Activated CD4-positive, alpha-beta memory T cell treated with anti-CD3 and anti-CD28 coated beads, Interleukin-2, amount 10 ng/mL, durations not matched to agents 7 days and 5 days (primary cell): ENCODE measurements at places on chromosomes 5 and 9. TPM values are rescaled to one million over a fixed set of nuclear protein-coding genes. Genes with fewer than 3 reads are reported as not detected.

DND1 gene
- total RNA-seq, result 2.2 TPM

POLE3 gene
- total RNA-seq, result 52.5 TPM

PCDHA9 gene
- total RNA-seq, result not detected

RGS14 gene
- total RNA-seq, result 107 TPM

ZNF483 gene
- 6.0 TPM for total RNA-seq

FST gene
- not detected for total RNA-seq

KCNT1 gene
- total RNA-seq, result not detected
